HS-5 (cell line): ENCODE measurements at places on chromosomes 6 and 20.

DNA sequence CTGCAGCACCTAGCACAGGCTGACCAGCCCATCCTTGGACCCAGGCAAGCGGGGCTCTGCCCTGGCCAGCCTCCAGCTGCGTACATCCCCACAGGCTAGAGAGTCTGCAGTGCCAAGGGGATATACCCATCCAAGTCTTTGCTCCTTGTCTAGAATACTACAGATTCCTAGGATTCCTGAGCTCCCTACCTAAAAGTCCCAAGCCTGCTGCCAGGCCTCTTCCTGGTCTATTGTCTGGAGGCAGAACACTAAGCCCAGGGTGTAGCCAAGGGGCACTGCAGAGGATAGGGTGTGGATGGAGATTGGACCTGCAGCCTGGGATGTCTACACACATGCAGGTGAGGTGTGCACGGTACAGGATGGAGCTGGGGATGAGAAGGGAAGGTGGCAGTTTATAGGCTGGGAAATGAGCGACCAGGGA is 90.0 kb upstream of the SIRPA start:
- no peak for DNase-seq

DNA sequence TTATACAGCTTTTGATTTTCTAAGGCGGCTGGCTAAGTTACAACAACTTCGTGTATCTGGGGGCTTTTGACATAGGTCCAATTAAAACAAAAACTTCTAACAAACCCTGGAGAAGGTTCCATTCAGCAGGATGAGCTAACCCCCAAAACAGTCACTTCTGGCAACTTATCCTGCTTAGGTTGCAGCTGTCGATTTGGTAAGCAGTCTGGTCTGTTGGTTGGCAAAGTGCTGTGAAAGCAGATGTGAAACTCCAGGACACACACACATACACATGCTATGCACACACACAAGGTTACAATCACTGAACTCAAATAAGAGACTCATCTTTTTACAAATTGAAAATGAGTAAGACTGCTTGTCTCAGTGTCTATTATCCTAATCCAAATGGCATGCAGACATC is 119.0 kb upstream of the STMND1 start:
- peak; percentile 69 for DNase-seq

DNA sequence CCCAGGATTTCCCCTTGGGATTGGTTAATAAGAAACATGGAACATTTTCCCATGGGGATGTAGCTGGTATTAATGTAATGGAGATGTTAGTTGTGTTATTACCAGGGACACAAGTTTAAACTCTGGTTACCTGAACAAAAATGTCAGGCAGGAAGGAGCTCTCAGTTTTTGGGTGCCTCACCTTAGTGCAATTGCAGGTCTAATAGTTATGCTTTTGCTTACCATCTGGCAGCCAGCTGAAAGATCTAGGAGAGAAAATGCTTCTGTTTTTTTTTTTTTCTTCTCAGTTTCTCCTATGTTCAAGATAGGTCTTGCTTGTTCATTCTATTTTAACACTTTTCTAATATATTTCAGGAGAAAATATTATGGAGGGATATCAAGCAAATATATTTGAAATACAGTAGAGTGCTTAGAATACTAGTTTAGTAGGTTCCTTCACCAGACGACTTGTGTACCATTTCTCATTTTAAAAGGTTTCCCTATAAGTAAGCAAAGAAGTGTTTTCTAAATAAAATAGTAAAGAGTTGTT is 4.2 kb upstream of the UBE2J1 start:
- no peak for DNase-seq

DNA sequence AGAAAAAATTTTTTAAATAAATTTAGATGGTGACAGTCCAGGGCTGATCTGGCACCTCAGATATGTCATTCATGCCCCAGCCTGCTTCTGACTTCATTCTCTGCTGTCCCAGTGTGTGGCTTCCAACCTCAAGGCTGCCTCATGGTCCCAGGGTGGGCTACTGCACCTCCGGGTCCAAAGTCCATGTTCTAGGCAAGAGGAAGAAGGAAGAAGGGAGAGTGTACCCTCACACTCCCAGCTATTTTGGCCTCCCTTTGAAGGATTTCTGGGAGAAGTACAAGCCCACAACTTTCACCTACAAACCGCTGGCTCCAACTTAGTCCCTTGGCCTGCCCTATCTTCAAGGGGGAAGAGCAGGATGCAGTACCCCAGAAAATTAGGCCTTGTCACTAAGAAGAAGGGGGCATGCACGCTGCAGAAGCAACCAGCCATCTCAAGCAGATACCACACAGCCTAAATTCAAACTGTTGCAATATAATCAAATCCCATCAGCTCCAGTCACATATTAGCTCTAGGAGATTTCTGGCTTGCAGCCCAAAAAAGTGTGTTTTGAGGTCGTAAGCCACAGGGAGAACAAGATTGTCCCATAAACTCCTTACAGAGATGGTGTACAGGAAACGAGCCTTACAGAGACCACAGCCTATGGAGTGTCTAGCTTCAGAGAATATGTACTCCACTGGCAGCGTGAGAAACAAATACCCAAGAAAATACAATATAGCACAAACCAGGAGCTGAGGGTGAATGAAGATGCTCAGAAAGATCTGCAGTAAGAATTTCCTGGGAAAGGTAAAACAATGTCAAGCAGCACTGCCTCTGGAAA is 906 bp upstream of the BTN3A2 start:
- no peak for DNase-seq

GRCh38 chr6:26270486-26270861 is 94.5 kb upstream of the BTN3A2 start:
- DNase-seq = no peak

DNA sequence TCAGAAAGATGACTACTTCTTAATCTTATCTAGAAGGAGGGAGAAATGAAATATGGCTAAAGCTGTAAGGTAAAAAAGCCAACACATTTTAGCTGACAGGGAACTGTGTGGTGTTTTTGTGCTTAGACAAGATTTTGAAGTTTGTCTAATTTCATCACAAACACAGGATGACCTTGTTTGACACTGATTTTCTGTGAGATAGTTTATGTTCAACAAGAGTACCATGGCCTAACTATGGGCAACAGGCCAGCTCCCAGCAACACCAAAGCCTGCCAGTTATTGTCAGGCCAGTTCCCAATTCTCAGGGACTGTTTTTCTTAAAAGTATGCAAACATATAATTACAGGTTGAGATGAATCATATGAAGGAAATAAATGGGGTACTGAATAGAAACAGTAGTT is 5.5 kb upstream of the ABCF1 start:
- DNase-seq = no peak

- no peak for DNase-seq
Observed at GRCh38 chr20:16069389-16070010, 503.7 kb downstream of the KIF16B start.

DNA sequence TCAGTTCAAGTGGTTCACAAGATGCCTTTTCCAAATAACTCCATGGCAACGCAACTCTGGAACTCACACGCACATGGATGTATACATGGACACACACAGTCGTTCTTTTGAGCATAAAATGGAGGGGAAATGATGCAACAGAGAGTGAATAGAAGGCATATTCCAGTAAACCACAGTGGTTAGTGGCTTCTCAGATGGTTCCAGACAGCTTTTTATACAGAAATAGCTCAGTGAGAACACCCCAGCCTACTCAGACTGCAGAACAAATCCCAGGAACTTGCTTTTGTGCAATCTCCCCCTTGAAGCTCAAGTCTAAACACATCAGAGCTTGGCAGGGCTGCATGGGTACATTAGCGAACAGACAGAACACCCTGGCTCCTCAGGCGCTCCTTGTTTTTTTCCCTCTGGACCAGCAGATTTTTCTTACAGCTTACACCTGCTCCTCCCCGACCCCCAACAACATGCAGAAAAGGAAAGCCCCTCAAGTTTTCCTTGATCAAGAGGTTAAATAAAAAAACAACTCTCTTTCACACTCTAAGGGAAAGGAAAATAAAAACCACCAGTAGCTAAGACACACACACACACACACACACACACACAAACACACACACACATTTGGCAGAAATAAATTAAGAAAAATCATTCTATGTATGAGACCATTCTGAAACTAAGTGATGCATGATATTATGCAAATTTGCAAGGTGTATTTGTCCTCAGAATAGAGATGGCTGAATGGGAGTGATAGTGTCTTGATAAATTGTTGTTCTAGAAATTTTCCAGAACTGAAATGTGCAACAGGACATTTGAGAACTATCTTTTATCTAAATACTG is 51.2 kb upstream of the RANBP9 start:
- DNase-seq = no peak

DNA sequence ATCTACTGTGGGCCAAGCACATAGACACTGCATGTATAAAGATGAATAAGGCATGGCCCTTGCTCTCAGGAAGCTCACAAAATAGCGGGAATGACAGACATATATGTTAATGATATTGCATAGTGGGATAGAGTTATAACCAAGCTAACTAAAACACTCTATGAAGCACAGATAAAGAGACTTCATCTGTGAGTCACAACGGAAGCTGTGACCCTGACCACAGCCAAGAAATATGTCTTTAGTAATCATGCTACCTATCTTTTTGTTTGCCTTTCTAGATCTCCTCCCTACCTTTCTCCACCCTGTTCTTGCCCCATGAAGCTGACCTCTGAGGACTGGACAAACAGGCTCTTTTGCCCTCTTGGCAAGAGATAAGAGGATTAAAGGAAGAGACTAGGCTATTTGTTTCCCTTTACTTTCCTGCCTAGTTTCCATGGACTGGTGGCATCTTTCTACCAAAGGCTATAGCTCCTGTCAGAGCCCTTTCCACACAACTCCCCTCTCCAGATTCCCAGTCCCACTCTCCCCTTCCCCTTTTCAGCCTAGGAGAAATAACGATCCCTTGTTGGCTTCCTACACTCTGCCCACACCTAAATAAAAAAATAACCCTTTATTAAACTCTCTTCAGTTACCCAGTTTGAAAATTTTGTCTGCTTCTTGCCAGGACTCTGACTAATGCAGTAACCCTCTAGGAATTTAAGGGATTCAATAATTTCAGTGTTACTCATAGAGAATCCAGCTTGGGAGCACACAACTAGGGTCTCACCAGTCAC is 504.9 kb upstream of the MARCKS start:
- peak; percentile 90 for DNase-seq

DNA sequence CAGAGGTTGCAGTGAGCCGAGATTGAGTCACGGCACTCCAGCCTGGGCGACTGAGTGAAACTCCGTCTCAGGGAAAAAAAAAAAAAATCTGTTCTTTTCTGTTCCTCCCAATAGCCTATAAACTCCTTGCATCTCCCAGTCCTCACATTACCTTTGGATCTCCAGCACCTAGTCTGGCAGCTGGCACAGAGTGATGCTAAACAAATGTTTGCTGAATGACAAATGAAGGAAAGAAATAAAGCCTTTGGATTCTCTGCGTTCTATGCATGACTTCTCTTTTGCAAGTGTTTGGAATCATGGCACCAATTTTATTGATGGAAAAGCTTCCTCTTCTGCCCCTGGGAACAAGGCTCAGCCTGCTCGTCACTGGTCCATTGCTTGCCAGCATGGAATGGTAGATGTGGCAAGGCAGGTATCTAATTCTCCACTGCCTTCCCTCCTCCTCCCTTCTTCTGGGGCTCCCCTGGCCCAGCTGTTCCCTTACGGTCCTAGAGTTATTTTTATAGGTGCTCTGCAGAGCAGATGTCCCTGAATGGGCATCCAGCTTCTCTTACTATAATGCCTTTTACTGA is 53.6 kb upstream of the FYN start:
- DNase-seq = no peak

DNA sequence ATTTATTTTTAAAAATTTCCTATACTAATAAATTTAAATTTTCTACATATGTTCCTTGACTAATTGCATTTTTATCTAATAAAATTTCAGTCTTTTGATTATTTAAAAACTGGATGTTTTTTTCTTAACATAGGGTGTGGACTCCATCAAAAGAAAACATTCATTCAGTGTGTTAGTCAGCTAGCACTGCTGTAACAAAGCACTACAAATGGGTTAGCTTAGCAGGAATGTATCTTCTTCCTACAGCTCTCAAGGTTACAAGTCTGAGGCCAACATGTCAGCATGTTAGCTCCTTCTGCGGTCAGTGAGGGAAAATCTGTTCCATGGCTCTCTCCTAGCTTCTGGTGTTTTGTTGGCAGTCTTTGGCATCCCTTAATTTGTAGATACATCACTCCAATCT is 32.5 kb downstream of the FRK start:
- no peak for DNase-seq

DNA sequence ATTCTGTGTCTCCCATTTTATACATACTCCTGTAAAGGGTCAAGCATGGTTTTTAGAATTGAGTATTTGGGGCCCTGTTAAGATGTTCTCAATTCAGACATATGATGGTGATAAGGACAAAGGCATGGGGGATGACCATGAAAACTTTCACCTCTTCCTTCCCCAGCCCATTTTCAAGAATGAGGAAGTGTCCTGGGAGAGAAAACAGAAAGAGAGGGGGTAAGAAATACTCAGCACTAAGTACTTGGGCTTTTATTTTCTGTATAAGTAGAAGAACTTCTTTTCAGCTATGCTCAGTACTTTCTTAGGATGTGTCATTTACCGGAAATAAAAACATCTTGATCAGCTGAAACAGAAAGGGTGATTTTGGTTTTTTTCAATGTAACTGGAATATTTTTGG is 10.9 kb upstream of the MBOAT1 start:
- DNase-seq = no peak

GRCh38 chr6:37171970-37172812 is 2.2 kb downstream of the PIM1 start:
- peak; percentile 92 for DNase-seq

GRCh38 chr20:24649787-24650490 is 180.5 kb downstream of the SYNDIG1 start:
- no peak for DNase-seq

DNA sequence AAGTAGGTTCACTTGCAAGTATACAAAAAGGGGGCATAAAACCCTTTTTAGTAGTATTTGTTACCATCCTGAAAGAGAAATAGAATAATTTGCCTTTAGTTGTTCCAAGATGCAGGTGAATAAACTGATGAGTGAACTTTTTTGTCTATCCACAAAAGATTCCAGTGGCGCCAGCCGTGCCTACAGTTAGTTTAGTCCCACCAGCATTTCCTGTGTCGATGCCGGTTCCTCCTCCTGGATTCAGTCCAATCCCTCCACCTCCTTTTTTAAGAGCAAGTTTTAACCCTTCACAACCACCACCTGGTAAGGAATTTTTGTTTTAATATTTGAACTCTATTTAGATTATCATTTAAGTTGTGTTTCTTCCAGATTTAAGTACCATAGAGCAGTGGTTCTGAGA is 90.9 kb downstream of the SCAF8 start:
- DNase-seq = no peak

DNA sequence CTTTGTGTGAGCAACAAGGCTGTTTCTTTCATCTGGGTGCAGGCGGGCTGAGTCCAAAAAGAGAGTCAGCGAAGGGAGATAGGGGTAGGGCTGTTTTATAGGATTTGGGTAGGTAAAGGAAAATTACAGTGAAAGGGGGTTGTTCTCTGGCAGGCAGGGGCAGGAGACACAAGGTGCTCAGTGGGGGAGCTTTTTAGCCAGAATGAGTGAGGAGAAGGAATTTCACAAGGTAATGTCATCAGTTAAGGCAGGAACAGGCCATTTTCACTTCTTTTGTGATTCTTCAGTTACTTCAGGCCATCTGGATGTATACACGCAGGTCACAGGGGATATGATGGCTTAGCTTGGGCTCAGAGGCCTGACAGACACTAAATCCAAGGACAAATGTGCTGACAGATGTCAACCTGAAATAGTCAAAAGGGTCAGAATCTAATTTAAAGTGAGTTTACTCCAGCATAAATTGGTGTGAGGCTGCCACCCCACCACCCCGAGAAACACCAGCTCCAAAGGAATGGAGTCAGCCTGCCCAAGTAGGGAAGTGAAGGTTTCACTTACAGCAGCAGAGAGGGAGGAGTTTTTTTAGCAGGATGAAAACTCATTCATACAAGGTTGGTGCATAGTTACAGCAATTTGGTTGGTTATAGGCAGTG is 560.0 kb upstream of the CDH4 start:
- DNase-seq = no peak
